ENCODE measurements at places on chromosomes 11 and 22.
A peak's percentile ranks its signal among the peaks of the same experiment; 100 is the strongest.

DNA sequence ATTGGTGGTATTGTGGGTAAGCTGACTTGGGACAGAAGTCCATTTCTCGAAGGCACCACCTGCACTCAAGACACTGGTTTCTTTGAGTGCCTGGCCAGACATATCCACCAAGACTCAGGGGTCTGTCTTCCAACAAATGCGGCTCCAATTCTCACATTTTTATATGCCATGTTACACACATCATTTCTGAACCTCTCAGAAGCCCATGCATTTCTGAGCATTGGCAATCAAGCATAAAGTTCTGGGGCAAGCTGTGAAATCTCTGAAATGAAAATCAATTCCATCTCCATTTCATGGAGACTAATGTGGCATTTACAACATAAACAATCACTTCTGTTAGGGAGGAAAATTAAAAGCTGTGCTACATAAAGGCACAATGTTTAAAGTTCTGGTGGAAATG, 243.7 kb downstream of the KIRREL3 start:
- no peak for DNase-seq

DNA sequence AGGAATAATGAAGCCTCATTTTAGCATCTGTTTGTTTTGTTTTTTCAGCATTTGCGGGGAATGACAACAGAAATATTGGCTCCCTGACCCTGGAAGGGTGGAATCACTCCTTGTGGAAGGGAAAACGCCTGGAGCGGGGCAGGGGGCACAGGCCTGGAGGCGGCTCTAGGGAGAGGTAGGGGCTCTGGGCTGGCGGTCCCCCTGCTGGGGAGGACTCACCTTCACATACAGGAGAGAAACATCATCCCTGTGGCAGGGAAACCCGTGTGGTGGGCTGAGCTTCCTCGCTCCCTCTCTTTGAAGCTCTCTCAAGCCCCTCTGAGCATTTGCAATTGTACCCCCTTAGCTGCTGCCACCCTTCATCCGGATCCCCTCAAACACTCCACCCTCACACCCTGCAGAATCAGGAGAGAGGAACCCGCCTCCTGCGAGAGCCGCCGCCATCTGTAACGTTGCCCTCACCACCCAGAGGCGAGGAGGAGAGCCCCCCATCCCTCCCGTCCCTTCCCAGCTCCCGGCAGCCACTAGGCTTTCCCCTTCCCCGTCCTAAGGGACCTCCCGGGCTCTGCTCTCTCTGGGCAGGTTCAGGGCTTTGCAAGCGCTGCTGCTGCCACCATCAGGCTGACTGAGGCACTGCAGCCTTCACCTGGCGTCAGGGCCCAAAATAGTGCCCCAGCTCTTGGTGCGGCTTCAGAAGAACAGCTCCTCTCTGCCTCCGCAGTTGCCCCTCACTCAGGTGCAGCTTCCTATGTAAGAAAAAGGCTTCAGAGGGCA, 10.4 kb downstream of the KIRREL3 start:
- peak; percentile 16 for DNase-seq

- no peak for DNase-seq
These were observed 12.4 kb downstream of the PICK1 start for GRCh38 chr22:38069372-38070249.

DNA sequence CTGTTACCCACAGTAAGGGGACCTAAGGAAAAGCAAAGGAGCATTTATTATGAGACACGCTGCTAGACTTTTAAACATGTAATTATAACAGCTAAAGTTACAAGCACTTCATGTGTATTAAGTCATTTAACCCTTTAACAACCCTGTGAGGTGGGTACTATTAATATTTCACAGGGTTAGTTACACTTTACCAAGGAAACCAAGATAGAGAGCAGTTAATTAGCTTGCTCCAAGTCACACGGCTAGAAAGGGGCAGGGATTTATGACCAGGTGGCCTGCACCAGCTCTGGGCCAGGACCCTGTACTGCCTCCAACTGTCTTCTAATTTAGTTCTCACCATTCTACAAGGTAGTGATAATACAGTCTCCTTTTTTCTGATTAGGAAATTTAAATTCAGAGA, 74.9 kb downstream of the RPL27A start:
- DNase-seq = no peak

DNA sequence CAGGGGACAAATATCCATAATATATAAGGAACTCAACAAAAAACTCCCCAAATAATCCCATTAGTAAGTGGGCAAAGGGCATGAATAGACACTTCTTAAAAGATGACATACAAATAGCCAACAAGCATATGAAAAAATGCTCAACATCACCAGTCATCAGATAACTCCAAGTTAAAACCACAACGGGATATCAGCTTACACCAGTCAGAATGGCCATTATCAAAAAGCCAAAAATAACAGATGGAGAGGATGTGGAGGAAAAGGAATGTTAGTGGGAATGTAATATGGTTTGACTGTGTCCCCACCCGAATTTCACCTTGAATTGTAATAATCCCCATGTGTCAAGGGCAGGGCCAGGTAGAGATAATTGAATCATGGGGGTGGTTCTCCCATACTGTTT, 350.1 kb downstream of the GUCY1A2 start:
- DNase-seq = no peak

DNA sequence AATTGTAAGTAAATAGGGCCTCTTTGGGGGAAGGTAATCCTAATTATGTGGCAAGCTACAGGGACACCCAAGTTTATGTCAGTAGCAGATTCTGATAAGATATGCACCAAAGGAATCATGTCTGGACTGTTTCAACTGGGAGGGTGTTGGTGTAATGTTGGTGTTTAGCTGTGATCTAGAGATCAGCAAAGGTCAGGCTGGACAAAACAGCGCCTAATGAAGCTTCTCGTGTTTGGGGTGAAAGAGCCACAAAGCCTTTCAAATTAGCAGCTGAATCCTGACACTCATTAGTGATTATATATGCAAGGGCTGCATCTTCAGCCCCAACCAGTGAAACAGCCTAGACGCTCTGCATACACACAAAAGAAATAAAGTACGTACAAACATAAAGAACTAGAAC, 106.3 kb downstream of the MPPED2 start:
- no peak for DNase-seq

- DNase-seq = no peak
These were observed 2.9 kb downstream of the C1QTNF5 start for GRCh38 chr11:119337581-119338317.

GRCh38 chr22:27340047-27340446, 461.5 kb downstream of the MN1 start:
- no peak for DNase-seq

DNA sequence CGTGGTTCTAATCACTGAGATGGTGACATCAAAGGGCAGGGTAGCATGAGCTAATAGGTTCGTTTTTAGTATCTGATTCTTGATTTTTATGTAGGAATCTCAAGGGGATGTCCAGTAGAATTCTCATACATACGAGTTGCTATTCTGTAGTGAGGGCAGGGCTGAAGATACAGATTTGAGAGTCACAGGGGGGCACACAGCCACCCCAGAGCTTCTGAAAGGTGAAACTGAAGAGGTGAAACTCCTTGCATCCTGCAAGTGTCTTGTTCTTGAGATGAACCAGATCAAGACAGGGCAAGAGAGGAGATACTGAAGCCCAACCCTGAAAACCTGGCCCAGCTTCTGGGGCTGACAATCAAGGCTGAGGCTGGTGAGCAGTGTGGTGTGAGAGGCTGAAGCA, 35.6 kb upstream of the TMEM123 start:
- DNase-seq = no peak

- no peak for DNase-seq
These were observed 12.3 kb downstream of the TSPAN32 start for GRCh38 chr11:2314136-2314524.

GRCh38 chr22:29748248-29748893, 18.4 kb downstream of the ZMAT5 start:
- no peak for DNase-seq

DNA sequence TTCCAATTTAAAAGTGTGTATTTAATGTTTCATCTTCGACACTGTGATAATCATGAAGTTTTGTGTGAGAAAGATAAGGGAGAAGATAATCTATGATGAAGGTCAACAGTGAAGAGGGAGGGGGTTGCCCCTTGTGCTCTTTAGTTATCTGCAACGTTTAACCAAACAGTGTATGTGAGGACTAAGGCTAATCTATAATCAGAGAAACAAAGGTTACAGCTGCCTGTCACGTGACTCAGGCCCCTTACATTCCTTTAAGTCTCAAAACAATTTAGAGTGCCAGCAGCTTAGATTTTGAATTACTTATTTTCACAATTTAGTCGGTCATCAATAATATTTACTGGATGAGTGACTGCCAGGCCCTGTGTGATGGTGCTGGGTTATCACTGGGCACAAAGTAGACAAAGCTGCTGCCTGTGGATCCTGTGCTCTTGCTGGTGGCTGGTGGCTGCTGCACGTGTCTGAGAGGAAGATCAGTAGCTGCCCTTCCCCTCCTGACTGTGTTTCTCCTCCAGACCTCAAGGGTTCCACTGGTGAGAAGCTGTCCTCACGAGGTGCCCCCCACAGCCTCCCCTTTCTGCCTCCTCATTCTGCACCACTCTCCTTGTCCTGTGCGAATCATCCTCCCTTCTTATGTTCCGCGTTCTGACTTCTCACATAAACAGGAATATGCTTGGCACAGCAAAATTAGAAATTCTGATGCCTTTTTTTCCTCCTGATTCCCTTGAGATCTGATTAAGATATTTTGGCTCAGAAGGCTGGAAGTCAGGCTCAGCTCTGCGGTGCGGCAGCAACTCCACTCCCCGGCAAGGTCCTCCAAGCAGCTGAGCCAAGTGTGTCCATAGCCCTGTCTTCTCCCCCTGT, 331.1 kb upstream of the B3GAT1 start:
- DNase-seq = no peak

DNA sequence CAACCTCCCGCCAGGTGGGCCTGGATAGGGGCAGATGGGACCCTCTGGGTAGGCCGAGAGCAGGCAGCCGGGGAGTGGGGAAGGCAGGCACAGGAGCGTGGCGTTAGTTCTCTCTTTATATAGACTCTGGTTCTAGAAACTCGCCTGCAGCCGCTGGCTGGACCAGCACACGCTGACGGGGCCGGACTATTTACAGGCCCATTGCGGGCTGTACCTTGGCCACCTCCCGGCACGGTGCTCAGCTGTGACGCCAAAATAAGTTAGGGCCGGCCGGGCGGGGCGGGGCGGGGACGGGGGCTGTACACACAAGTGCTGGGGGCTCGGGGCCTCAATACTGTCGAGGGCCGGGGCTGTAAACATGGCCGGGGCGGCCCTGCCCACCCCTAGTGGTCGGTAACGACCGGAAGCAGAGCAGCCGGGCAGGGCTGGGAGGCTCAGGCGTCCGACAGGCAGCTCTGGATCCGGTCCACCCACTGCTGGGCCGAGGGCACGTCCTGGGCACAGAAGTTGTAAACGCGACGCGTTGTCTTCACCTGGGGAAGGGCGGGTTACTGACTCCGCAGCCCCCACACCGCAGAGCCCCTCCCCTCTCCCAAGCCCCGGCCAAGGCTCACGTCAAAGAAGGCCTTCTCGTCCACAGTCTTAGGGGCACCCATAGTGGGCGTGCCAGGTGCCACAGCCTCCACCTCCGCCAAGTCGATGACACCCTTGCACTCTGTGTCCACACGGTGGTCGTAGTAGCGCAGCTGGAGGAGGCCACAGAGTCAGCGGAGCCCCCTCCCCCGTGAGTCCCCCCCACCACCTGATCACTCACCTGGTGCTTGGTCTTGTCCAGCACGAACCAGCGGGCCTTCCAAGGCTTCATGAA, 27.9 kb downstream of the SBF1 start:
- DNase-seq = no peak

DNA sequence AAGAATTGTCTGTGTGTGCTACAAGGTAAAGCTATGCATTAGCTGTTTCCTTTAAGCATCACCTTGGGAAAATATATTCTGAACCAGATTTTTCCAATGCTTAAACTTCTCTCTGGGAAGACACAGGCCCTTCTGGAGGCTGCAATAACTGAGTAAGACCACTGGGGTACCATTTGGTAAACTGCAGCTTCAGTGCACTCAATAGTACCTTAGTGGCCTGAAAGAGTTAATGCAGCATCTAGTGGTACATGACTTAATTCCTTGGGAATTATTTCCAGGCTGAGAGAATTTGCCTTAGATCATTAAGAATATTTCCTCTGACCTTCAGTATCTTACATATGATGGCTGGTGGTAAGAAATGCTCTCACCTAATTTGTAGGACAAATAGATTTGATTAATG, 727.4 kb downstream of the DLG2 start:
- DNase-seq = no peak

GRCh38 chr22:29334696-29335344, 19.3 kb upstream of the RASL10A start:
- no peak for DNase-seq

DNA sequence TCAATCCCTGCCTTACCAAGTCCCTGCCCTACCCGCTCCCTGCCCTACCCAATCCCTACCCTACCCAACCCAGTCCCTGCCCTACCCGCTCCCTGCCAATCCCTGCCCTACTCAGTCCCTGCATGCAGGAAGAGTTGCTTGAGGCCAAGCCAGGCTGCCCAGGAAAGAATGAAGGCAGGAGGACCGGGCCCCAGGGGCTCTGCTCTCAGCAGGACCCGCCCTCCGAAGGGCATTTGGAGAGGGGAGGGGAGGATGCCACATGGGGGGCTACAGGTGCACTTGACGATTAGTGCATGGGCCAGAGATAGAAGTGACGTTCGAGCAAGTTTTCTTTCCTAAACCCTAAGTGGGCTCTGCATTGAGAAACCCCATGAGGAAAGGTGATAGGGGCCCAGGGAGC, 581.2 kb downstream of the TBC1D22A start:
- DNase-seq = no peak

GRCh38 chr11:96132437-96132836, 208.5 kb upstream of the MTMR2 start:
- no peak for DNase-seq

DNA sequence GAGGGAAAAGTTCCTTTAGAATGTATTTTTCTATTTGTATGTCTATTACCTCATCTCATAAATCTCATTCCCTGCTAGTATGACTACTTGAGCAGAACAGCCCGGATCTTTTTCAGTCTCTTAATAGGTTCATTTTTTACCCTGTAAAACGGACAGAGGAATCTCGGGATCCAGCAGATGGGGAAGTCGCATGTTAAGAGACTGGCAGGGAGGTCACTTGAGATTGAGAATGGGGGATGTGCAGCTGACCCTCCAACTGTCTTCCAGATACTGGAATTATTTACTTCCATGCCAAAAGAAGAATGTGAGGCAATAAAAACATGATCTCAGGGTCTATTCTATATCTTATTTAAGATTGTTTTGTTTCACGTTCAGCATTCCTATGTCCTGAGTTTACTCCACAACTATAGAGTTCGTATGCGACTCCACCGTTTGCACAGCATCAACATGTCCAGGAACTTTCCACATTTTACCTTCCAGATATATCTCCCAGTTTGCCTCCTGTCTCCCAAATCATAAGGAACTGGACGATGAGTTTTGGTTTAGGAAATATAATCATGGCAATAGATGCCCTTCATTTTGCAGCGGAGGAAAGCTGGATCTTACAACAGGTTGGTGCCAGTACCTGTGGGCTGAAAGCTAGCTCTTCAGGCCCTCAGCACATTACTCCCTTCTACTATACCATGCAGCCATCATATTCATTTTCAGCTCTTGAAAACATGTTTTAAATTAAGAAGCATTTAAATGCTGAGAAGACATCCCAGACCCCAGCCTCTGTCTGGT, 181.5 kb downstream of the MAML2 start:
- no peak for DNase-seq

DNA sequence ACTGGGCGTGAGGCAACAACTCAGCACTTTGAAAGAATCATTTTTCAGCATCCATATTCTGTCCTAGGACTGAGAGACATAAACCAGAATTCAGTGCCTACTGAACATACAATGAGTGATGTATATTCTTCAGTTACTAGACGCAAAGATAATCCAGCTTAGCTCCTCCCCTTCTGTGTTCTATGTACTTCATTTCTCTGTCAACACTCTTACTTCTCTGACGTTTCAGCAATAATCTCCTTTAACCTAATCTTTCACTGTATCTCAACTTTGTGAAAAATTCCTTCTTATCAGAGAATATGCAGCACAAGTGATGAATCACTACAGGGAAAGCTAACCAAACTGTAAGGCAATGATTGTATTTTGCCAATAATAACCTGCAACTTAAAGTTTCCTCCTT, 2.5 kb upstream of the OR51B5 start:
- no peak for DNase-seq
